ENCODE measurements at places on chromosomes 7 and 10. TPM values are rescaled to one million over a fixed set of nuclear protein-coding genes. Genes with fewer than 3 reads are reported as not detected.

DNA sequence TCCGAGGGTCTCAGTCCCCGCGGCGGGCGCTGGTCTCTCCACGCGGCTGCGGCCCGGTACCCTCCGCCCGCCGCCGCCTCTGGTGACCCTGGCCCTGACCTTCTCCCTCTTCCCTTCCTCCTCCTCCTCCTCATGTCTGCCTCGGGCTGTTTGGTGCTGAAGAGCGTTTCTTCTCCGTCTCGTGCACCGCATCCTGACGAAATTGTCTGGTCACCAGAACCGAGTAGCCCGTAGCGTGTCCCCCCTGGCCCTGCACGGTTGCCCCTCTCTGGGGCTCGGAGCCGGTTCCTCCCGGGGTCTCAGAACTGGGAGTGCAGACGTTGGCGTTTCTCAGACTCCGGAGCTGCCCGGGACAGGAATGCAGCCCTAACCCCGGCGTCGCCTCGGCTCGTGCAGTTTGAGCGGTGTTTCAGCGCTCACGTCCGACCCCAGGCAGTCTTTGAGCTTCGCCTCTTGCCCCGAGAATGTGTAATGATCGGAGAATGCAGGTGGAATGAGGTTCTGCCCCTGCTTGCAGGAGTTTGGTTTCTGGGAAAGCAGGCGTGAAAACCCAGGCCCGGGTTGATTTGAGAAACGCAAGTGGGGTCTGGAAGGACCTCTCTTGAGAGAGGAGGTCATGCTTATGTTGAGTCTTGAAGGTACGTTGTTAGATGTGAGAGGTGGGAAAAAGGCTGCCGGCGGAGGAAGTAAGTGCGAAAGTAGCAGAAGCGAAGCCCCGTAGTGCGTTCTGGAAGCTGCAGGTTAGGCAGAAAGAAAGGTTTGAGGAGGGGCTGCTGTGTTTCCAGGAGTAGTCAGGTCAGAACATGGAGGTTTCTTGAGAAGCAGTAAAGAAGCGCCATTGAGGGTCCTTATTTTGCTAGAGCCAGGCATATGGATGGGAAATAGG lies 743 bp downstream of the RBM17 start:
- no peaks in the 10 kb centered on the region for H3K27me3 ChIP-seq
- H3K36me3 ChIP-seq = no peaks in the 10 kb centered on the region
- H3K4me1 ChIP-seq = peaks cover 22% of the 10 kb centered on the region
- peak overlapping the region; percentile 90 for H3K27ac ChIP-seq
- peak overlapping the region; percentile 94 for H3K4me3 ChIP-seq

- DNase-seq = no peak
- no peaks in the 10 kb centered on the region for H3K4me1 ChIP-seq
- no peaks in the 10 kb centered on the region for H3K36me3 ChIP-seq
- no peaks in the 10 kb centered on the region for H3K27me3 ChIP-seq
- H3K4me3 ChIP-seq = no peak overlapping the region
Measured at GRCh38 chr7:138417764-138418163, 42.3 kb upstream of the TRIM24 start.

DNA sequence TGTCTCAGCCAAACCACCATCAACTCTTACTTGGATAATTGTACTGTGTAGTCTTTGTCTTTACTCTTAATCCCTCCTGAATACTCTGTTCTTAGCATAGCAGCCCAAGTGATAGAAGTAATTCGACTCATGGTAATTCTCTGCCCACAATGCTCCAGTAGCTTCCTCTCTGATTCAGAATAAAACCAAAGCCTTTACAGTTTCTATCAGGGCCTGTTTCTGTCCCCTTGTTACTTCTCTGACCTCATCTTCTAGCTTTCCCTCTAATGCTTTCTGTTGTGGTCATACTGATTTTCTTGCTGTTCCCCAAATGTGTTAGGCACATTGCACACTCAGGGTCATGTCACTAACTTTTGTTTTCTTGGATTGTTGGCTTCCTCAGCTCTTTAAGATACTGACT lies 8.0 kb downstream of the ZNF518A start:
- H3K27me3 ChIP-seq = no peaks in the 10 kb centered on the region
- H3K27ac ChIP-seq = no peak overlapping the region
- no peaks in the 10 kb centered on the region for H3K4me1 ChIP-seq
- H3K4me3 ChIP-seq = no peak overlapping the region

Gene GIMAP2
- 4.8 TPM for total RNA-seq

DNA sequence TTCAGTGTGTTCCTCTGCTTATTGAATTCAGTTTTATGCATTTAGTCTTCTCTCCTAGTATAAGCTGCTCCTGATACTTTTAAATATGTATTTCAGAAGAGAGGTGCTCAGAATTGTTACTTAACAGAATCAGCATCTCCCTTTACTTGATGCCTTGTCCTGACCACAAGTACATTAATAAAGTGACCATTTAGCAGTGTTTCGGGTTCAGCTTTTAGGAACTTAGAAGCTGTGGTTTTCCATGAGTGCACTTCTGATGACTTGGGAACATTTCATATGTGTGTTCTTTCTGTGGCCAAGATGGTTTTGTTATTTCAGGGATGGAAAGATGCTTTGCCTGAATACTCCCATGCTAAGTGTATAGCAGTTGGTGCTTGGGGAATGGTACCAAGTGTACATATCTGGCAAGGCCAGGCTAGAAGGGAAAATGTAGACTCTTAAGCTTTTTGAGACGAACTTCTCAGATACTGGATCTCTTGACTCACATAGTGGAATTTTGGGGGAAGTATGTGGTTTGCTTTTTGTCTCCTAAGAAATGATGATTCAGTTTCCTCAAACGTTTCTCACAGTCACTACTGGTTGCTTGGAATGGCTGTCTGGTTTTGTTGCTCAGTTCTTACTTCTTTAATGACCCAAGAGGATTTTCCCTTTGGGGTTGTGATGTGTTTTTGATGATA lies 17.2 kb downstream of the SGPL1 start:
- no peaks in the 10 kb centered on the region for H3K27me3 ChIP-seq
- no peak overlapping the region for H3K27ac ChIP-seq
- H3K36me3 ChIP-seq = no peaks in the 10 kb centered on the region
- no peaks in the 10 kb centered on the region for H3K4me1 ChIP-seq

GRCh38 chr10:132690401-132690800 lies 95.5 kb downstream of the NKX6-2 start:
- H3K27me3 ChIP-seq = no peaks in the 10 kb centered on the region
- H3K36me3 ChIP-seq = no peaks in the 10 kb centered on the region
- H3K4me1 ChIP-seq = no peaks in the 10 kb centered on the region

Gene BLNK
- 79.5 TPM for total RNA-seq

GRCh38 chr7:31120800-31121513 lies 68.8 kb downstream of the ADCYAP1R1 start:
- H3K27me3 ChIP-seq = no peaks in the 10 kb centered on the region
- DNase-seq = no peak
- no peak overlapping the region for H3K27ac ChIP-seq
- no peaks in the 10 kb centered on the region for H3K4me1 ChIP-seq
- no peaks in the 10 kb centered on the region for H3K36me3 ChIP-seq

GRCh38 chr7:17787257-17787656 lies 153.0 kb downstream of the SNX13 start:
- no peaks in the 10 kb centered on the region for H3K27me3 ChIP-seq
- no peak for DNase-seq
- H3K36me3 ChIP-seq = no peaks in the 10 kb centered on the region
- no peak overlapping the region for H3K27ac ChIP-seq

- no peaks in the 10 kb centered on the region for H3K27me3 ChIP-seq
- no peaks in the 10 kb centered on the region for H3K36me3 ChIP-seq
- H3K27ac ChIP-seq = no peak overlapping the region
- DNase-seq = no peak
Measured at GRCh38 chr10:37146443-37146842, 21.0 kb downstream of the ANKRD30A start.

Gene TECPR1
- total RNA-seq = 53.4 TPM

Gene SYT15B
- total RNA-seq = 4.1 TPM

- DNase-seq = no peak
- no peaks in the 10 kb centered on the region for H3K36me3 ChIP-seq
- no peaks in the 10 kb centered on the region for H3K27me3 ChIP-seq
- H3K4me3 ChIP-seq = no peak overlapping the region
- H3K4me1 ChIP-seq = no peaks in the 10 kb centered on the region
Measured at GRCh38 chr7:69276011-69276729, 322.1 kb upstream of the AUTS2 start.

Gene GTPBP4
- 21.9 TPM for total RNA-seq

Gene CD36
- 35.5 TPM for total RNA-seq

GRCh38 chr10:86678999-86679792 lies 10.9 kb downstream of the LDB3 start:
- H3K27me3 ChIP-seq = no peaks in the 10 kb centered on the region
- H3K4me3 ChIP-seq = no peak overlapping the region
- H3K4me1 ChIP-seq = no peaks in the 10 kb centered on the region
- H3K27ac ChIP-seq = no peak overlapping the region

Gene NUTM2E
- total RNA-seq = not detected

Gene IL2RA
- 0.70 TPM for total RNA-seq

GRCh38 chr10:75889051-75889450 lies 457.6 kb downstream of the LRMDA start:
- H3K4me3 ChIP-seq = no peak overlapping the region
- H3K27me3 ChIP-seq = no peaks in the 10 kb centered on the region
- no peak for DNase-seq
- no peak overlapping the region for H3K27ac ChIP-seq
- H3K36me3 ChIP-seq = no peaks in the 10 kb centered on the region
- H3K4me1 ChIP-seq = no peaks in the 10 kb centered on the region

Gene PTN
- 3.0 TPM for total RNA-seq

Gene HPSE2
- 3.0 TPM for total RNA-seq

Gene CRCP
- total RNA-seq = 67.7 TPM

Gene AKR1C2
- total RNA-seq = 22.7 TPM

- H3K36me3 ChIP-seq = no peaks in the 10 kb centered on the region
- H3K4me1 ChIP-seq = no peaks in the 10 kb centered on the region
- H3K27me3 ChIP-seq = no peaks in the 10 kb centered on the region
- DNase-seq = no peak
- H3K4me3 ChIP-seq = no peak overlapping the region
- no peak overlapping the region for H3K27ac ChIP-seq
Measured at GRCh38 chr7:69633122-69633831, 35.0 kb downstream of the AUTS2 start.

- no peaks in the 10 kb centered on the region for H3K36me3 ChIP-seq
- DNase-seq = no peak
- no peaks in the 10 kb centered on the region for H3K27me3 ChIP-seq
- H3K4me1 ChIP-seq = no peaks in the 10 kb centered on the region
- H3K4me3 ChIP-seq = no peak overlapping the region
Measured at GRCh38 chr7:107495516-107495915, 25.7 kb downstream of the GPR22 start.

GRCh38 chr10:45035673-45036072 lies 35.0 kb downstream of the ZNF22 start:
- H3K27ac ChIP-seq = no peak overlapping the region
- DNase-seq = no peak
- H3K4me1 ChIP-seq = no peaks in the 10 kb centered on the region
- no peaks in the 10 kb centered on the region for H3K27me3 ChIP-seq
- no peak overlapping the region for H3K4me3 ChIP-seq

- no peak overlapping the region for H3K27ac ChIP-seq
- H3K4me3 ChIP-seq = no peak overlapping the region
- H3K27me3 ChIP-seq = no peaks in the 10 kb centered on the region
Measured at GRCh38 chr7:7417851-7418250, 117.8 kb downstream of the COL28A1 start.

- H3K36me3 ChIP-seq = no peaks in the 10 kb centered on the region
- DNase-seq = no peak
- no peak overlapping the region for H3K27ac ChIP-seq
- H3K27me3 ChIP-seq = no peaks in the 10 kb centered on the region
Measured at GRCh38 chr10:86087716-86088115, 278.9 kb downstream of the GRID1 start.

- H3K4me1 ChIP-seq = no peaks in the 10 kb centered on the region
- no peaks in the 10 kb centered on the region for H3K36me3 ChIP-seq
- no peak overlapping the region for H3K27ac ChIP-seq
- DNase-seq = no peak
- H3K4me3 ChIP-seq = no peak overlapping the region
- H3K27me3 ChIP-seq = no peaks in the 10 kb centered on the region
Measured at GRCh38 chr7:135784013-135784412, 35.4 kb upstream of the FAM180A start.

Measured in Peyer's patch (tissue), 4 donors.